ENCODE measurements at places on chromosomes 7 and 10. TPM values are rescaled to one million over a fixed set of nuclear protein-coding genes. Genes with fewer than 3 reads are reported as not detected.
A peak's percentile ranks its signal among the peaks of the same experiment; 100 is the strongest.

- no peak for DNase-seq
Observed at GRCh38 chr7:83105948-83106347, 56.7 kb downstream of the PCLO start.

DNA sequence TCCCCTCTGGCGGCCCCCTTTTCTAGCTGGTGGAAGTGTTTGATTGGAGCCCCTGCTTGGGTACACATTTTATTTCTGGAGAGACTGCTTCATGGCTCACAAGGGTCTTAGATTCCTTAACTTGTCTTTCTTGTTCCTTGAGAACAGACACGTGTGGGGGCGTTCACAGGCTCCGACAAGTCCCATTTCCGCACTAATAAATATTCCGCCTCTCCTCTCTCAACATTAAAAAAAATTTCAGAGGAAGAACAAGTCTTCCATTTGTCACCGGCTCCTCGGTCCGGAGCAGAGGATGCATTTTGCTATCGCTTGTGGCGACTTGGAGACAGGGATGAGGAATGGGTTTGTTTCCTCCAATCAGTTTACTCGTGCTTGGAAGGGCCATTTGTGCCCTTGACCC, 134.0 kb upstream of the PODXL start:
- DNase-seq, result peak; percentile 4

GRCh38 chr10:46282842-46283574, 3.8 kb upstream of the ANTXRL start:
- DNase-seq, result no peak

The NRBF2 gene
- polyA plus RNA-seq, result 22.4 TPM

The NME8 gene
- polyA plus RNA-seq, result 0.20 TPM
